ENCODE measurements at places on chromosomes 5 and 9. TPM values are rescaled to one million over a fixed set of nuclear protein-coding genes. Genes with fewer than 3 reads are reported as not detected.

Gene TIFAB
- polyA plus RNA-seq: not detected

Gene ZDHHC11
- polyA plus RNA-seq: 13.7 TPM

Gene FOXI1
- not detected for polyA plus RNA-seq

Gene ADAMTS2
- not detected for polyA plus RNA-seq

Gene CNTNAP3
- polyA plus RNA-seq: 9.4 TPM

Gene ZFP37
- 2.0 TPM for polyA plus RNA-seq

Gene CTSV
- polyA plus RNA-seq: 14.1 TPM

Gene RAB3C
- not detected for polyA plus RNA-seq

Gene PRXL2C
- polyA plus RNA-seq: 7.9 TPM

Gene SLC6A7
- not detected for polyA plus RNA-seq

Gene MSX2
- 2.6 TPM for polyA plus RNA-seq

Gene LECT2
- not detected for polyA plus RNA-seq

Gene PLAC8L1
- 0.84 TPM for polyA plus RNA-seq

Gene NXNL2
- polyA plus RNA-seq: 0.92 TPM

Gene UBAP2
- 29.5 TPM for polyA plus RNA-seq

Gene CATSPER3
- polyA plus RNA-seq: 0.62 TPM

Gene OLFML2A
- 11.3 TPM for polyA plus RNA-seq

Gene CCNJL
- 7.4 TPM for polyA plus RNA-seq

Gene OR1J2
- 0.21 TPM for polyA plus RNA-seq

Gene HMCN2
- polyA plus RNA-seq: not detected

Gene LCNL1
- 0.08 TPM for polyA plus RNA-seq
